ENCODE measurements at places on chromosomes 7 and 10. TPM values are rescaled to one million over a fixed set of nuclear protein-coding genes. Genes with fewer than 3 reads are reported as not detected.

The NODAL gene
- not detected for total RNA-seq

DNA sequence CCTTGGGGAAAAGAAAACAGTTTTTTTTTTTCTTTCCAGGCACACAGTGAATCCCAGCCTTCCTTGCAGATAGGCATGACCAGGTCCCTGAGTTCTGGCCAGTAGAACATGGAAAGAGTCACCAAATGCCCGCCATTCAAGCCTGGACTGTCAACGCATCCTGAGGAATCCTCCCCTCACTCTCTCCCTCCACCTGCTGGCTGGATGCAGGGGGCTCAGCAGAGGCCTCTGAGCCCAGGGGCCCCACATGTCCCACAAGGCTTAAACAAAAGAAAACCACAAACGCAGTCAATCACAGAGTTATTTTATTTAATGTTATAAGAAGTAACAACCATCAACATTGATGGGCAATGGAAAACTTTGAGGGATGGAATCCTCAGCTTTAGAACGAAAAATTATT, 93.1 kb downstream of the JCAD start:
- H3K4me1 ChIP-seq, result no peaks in the 10 kb centered on the region
- no peaks in the 10 kb centered on the region for H3K36me3 ChIP-seq
- no peak overlapping the region for H3K27ac ChIP-seq
- no peaks in the 10 kb centered on the region for H3K27me3 ChIP-seq
- no peak for DNase-seq
- no peak overlapping the region for H3K4me3 ChIP-seq

- H3K27me3 ChIP-seq, result no peaks in the 10 kb centered on the region
- no peak overlapping the region for H3K4me3 ChIP-seq
- H3K4me1 ChIP-seq, result no peaks in the 10 kb centered on the region
- H3K27ac ChIP-seq, result no peak overlapping the region
- DNase-seq, result no peak
- no peaks in the 10 kb centered on the region for H3K36me3 ChIP-seq
These were observed 144.0 kb downstream of the RPS24 start for GRCh38 chr10:78177491-78178185.

GRCh38 chr7:85828614-85829013, 641.8 kb upstream of the SEMA3D start:
- no peak for DNase-seq
- no peak overlapping the region for H3K4me3 ChIP-seq
- H3K36me3 ChIP-seq, result no peaks in the 10 kb centered on the region
- H3K27me3 ChIP-seq, result no peaks in the 10 kb centered on the region
- no peaks in the 10 kb centered on the region for H3K4me1 ChIP-seq
- H3K27ac ChIP-seq, result no peak overlapping the region

The XRCC2 gene
- total RNA-seq, result 0.44 TPM

The SLC13A4 gene
- total RNA-seq, result not detected

DNA sequence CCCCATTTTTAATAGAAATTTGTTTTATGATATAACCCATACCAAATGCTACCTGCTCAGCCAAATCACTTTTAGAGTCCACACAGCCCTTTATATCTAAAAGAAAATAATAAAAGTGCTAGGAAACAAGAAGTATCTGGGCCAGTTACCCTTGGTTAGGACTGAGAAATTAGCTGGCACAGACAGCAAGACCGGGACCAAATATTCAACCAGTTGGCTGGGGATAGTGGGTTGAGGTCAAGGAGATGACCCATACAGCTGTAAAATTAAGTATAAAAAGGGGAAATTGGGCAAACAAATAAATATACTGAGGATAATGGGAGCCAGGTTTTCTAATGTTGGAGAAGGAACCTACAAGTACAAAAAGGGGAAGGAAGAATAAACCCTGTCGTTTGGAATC, 174.3 kb downstream of the IMMP2L start:
- H3K27ac ChIP-seq, result no peak overlapping the region
- H3K4me1 ChIP-seq, result peaks cover 6% of the 10 kb centered on the region
- H3K4me3 ChIP-seq, result no peak overlapping the region
- no peaks in the 10 kb centered on the region for H3K36me3 ChIP-seq
- no peaks in the 10 kb centered on the region for H3K27me3 ChIP-seq

The RAPGEF5 gene
- total RNA-seq, result 67.8 TPM

Measured in kidney (tissue), 22 donors.